ENCODE measurements at places on chromosomes 12 and 14. TPM values are rescaled to one million over a fixed set of nuclear protein-coding genes. Genes with fewer than 3 reads are reported as not detected.

DNA sequence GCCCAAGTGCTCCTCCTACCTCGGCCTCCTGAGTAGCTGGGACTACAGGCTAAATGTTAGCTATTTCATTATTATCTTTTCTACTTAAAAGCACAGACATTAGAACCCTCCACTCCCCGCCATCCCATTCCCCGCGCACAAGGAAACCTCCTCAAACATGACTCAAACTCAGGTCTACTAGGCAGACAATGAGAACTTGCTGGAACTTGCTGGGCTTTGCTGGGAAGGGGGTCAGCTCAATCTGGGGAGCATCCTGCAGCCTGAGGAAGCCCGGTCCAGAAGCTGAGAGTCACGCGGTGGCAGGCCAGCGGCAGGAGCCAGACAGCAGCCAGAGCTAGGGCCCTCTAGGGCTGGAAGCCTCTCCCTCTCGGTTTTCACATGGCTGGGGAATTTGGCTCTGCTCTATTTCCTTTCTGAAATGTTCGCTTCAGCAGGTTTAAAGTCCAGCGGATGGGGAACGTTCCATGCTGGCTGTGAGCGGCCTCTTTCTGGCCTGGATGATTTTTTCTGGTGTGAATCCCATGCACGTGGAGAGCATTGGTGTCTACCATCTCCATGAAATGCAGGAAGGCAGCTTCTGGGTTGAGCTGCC, 68.5 kb downstream of the SLC6A12 start:
- DNase-seq: no peak
- peaks cover 6% of the 10 kb centered on the region for H3K27me3 ChIP-seq
- no peaks in the 10 kb centered on the region for H3K36me3 ChIP-seq
- no peak overlapping the region for H3K27ac ChIP-seq
- H3K4me3 ChIP-seq: no peak overlapping the region
- H3K4me1 ChIP-seq: no peaks in the 10 kb centered on the region

GRCh38 chr14:23544511-23545447, 6.8 kb downstream of the ZFHX2 start:
- H3K36me3 ChIP-seq: peaks cover 3% of the 10 kb centered on the region
- H3K4me1 ChIP-seq: no peaks in the 10 kb centered on the region
- no peak for DNase-seq
- no peak overlapping the region for H3K4me3 ChIP-seq
- H3K27me3 ChIP-seq: peaks cover under 1% of the 10 kb centered on the region
- no peak overlapping the region for H3K27ac ChIP-seq

GRCh38 chr12:130281153-130281799, 56.4 kb upstream of the PIWIL1 start:
- no peak overlapping the region for H3K27ac ChIP-seq
- H3K4me1 ChIP-seq: no peaks in the 10 kb centered on the region
- peaks cover 2% of the 10 kb centered on the region for H3K27me3 ChIP-seq

Gene BEGAIN
- 2.5 TPM for total RNA-seq

Gene CLEC2A
- not detected for total RNA-seq

Gene SYNE3
- total RNA-seq: 44.1 TPM

Gene ARID4A
- 21.4 TPM for total RNA-seq

GRCh38 chr12:26318661-26319068, 123.3 kb downstream of the SSPN start:
- H3K27ac ChIP-seq: no peak overlapping the region
- H3K36me3 ChIP-seq: no peaks in the 10 kb centered on the region
- no peak for DNase-seq
- peaks cover 7% of the 10 kb centered on the region for H3K4me1 ChIP-seq
- H3K4me3 ChIP-seq: no peak overlapping the region
- H3K27me3 ChIP-seq: peaks cover 4% of the 10 kb centered on the region

Gene KCNJ8
- not detected for total RNA-seq

GRCh38 chr12:70398862-70399261, 32.8 kb downstream of the KCNMB4 start:
- H3K36me3 ChIP-seq: no peaks in the 10 kb centered on the region
- H3K27ac ChIP-seq: no peak overlapping the region
- H3K4me1 ChIP-seq: no peaks in the 10 kb centered on the region
- H3K27me3 ChIP-seq: no peaks in the 10 kb centered on the region
- no peak for DNase-seq
- H3K4me3 ChIP-seq: no peak overlapping the region

- H3K4me1 ChIP-seq: peaks cover 87% of the 10 kb centered on the region
- peak overlapping the region; percentile 82 for H3K4me3 ChIP-seq
- H3K27me3 ChIP-seq: no peaks in the 10 kb centered on the region
- peaks cover 13% of the 10 kb centered on the region for H3K36me3 ChIP-seq
- peak overlapping the region; percentile 99 for H3K27ac ChIP-seq
Measured at GRCh38 chr14:99244941-99245563, 26.9 kb downstream of the BCL11B start.

DNA sequence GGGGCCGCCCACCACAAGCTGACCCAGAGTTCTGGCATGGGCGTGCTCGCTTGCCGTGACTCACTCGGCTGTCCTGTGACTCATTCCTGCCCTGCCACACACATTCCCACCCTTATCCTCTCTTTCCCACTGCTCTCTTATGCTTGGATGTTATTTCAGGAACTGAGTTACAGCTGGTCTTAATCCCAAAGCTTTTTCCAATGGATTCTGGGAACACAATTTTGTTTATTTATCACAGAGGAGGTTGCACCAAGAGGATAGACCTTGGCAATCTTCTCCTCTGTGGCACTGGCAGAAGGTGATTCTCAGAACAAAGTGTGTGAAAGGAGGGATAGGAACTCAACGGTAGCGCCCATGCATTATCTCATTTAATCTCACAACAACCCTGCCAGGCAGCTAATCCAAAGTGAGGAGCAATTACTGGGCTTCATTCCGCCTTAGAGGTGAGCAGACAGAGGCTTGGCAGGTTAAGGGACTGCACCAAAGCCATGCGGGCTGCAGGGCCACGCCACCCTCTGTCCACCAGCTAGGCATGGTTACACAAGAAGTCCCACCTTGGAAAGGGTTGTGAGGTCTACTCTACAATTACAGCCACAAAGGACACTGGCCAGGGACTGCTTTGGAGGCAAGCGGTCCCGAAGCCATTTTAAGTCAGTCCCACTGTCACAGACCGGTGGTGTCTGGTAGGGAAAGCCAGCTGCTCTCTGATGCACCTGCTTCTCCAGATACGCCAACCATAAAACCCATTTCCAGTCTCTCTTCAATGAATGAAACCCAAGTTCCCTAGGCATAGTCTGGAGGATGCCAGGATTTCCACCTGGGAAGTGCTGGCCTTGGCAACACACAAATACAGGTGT, 32.9 kb downstream of the SYNE3 start:
- H3K36me3 ChIP-seq: peaks cover 22% of the 10 kb centered on the region
- H3K4me1 ChIP-seq: peaks cover 34% of the 10 kb centered on the region

GRCh38 chr12:41497409-41497808, 309.3 kb downstream of the PDZRN4 start:
- H3K4me1 ChIP-seq: no peaks in the 10 kb centered on the region
- H3K27ac ChIP-seq: no peak overlapping the region

- no peak for DNase-seq
- no peaks in the 10 kb centered on the region for H3K4me1 ChIP-seq
- no peak overlapping the region for H3K27ac ChIP-seq
- H3K36me3 ChIP-seq: no peaks in the 10 kb centered on the region
- H3K4me3 ChIP-seq: no peak overlapping the region
- H3K27me3 ChIP-seq: no peaks in the 10 kb centered on the region
Measured at GRCh38 chr14:90421001-90421631, 24.3 kb downstream of the CALM1 start.

DNA sequence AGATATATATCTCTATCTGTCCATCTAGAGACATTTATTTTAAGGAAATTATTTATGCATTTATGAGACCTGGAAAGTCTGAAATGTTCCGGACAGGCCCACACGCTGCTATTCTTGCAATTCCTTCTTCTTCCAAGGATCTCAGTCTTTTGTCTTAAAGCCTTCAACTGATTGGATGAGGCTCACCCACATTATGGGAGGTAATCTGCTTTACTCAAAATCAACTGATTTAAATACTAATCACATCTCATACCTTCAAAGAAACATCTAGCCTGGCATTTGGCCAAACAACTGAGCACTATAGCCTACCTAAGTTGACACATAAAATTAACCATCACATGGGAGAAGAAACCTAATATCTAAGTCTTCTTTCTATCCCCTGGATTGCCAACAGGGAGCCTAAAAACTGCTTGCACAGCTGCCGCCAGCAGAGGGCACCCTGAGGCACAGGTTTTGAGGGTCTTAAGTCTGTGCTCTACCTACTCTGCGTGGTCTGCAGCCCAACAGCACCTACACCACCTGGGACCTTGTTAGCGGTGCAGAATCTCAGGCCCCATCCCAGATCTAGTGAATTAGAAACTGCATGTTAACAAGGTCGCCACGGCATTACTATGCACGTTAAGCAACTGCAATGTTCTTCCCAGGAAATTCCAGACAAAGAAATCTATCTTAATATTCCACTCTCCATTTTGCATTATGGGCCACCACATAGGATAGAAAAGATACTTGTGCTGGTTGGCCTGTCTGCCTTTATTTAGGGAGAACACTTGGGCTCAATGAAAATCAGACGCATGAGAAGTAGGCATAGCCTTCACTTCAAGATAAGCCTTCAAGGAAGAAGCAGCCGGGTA, 249.7 kb downstream of the FOXG1 start:
- H3K27me3 ChIP-seq: no peaks in the 10 kb centered on the region
- no peaks in the 10 kb centered on the region for H3K4me1 ChIP-seq
- no peak for DNase-seq
- H3K27ac ChIP-seq: no peak overlapping the region

Gene RFX4
- not detected for total RNA-seq
